ENCODE measurements at places on chromosomes 4 and X.

- DNase-seq, result no peak
Measured at GRCh38 chr4:102411408-102411807, 66.1 kb upstream of the SLC39A8 start.

DNA sequence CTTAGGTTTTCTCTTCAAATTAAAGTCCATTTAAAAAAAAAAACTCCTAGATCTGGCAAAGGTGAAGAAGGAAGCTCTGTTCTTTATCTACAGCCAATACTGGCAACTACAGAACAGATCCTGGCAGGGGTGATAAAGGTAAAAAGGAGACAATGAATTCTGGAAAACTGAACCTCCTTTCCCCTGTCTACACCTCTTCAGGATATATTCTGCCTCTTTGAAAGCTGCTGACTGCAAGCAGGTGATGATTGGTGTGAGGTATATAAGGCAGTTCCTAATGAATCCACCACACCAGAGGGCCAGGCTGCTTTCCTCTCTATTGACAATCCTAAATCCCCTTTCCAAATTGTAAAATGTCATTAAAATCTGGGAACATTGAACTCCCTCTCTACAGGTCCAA is 370.1 kb downstream of the PPP3CA start:
- DNase-seq, result no peak

- DNase-seq, result no peak
Measured at GRCh38 chr4:1629699-1630083, 54.4 kb downstream of the FAM53A start.

GRCh38 chr4:1503583-1504471 is 97.6 kb upstream of the NKX1-1 start:
- DNase-seq, result no peak

DNA sequence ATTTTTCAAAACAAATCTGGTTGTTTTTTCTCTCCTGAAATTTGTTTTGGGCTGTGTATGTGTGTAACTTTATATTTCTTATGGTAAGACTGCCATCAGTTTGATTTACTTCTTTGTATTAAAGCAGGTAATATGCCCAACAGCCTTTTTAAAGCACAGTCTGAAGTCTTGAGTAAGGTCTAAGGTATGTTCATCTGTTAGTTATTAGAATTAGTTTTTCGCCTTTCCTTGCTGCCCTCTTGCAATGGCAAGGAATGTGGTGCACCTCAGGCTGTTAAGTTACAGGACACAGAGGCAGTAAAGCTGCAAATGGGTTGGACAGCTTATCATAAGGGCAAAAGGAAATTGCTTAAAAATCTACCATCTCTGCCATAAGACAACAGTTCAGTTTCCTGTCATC is 71.8 kb downstream of the METTL14 start:
- DNase-seq, result no peak

GRCh38 chr4:3658530-3658913 is 107.7 kb upstream of the ADRA2C start:
- DNase-seq, result no peak

DNA sequence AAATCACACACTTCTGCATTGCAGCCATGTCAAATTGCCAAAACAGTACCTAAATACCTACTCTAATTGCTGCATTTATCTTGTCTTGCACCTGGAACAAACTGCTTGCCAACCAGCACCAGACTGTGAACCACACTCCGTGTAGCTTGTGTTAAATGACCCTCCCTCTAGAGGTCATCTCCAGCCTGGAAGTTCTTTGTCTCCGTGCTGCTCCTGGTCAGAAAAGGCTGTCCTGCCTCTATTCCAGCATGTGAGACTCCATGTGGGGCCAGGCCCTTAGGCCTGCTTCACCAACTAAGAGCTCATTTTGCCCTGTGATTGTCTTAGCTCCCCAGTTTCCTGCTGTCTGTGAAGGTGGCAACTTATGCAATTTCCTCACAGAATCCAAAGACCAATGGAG is 28.3 kb downstream of the CNGA2 start:
- DNase-seq, result no peak
